Melanocyte of skin (primary cell): ENCODE measurements at places on chromosomes 3 and 15. TPM values are rescaled to one million over a fixed set of nuclear protein-coding genes. Genes with fewer than 3 reads are reported as not detected.

ZWILCH gene
- total RNA-seq: 22.0 and 22.5 TPM in 2 replicates

PLCH1 gene
- total RNA-seq: 2.1 and 2.5 TPM in 2 replicates

FEZF2 gene
- not detected in 2 replicates for total RNA-seq

ACTC1 gene
- not detected in 2 replicates for total RNA-seq

AADACL2 gene
- not detected in 2 replicates for total RNA-seq

B4GALT4 gene
- 13.4 TPM in 2 replicates for total RNA-seq

CCR8 gene
- not detected in 2 replicates for total RNA-seq

RBM15B gene
- total RNA-seq: 20.6 and 30.9 TPM in 2 replicates

SH2D7 gene
- total RNA-seq: not detected in 2 replicates

ACVR2B gene
- 5.0 and 7.9 TPM in 2 replicates for total RNA-seq

MFGE8 gene
- 78.5 and 95.6 TPM in 2 replicates for total RNA-seq

FILIP1L gene
- under 0.01 TPM in 1 of 2 replicates, not detected in the other for total RNA-seq

PPP1R14D gene
- not detected in 2 replicates for total RNA-seq

THRB gene
- 0.36 TPM in 1 of 2 replicates, not detected in the other for total RNA-seq

MRPL46 gene
- 24.6 and 26.4 TPM in 2 replicates for total RNA-seq

ATP8B4 gene
- total RNA-seq: 0.69 and 1.1 TPM in 2 replicates

SLC33A1 gene
- 35.0 and 46.7 TPM in 2 replicates for total RNA-seq

TRIM59 gene
- 19.3 and 26.8 TPM in 2 replicates for total RNA-seq

RASL12 gene
- 0.15 and 0.33 TPM in 2 replicates for total RNA-seq

ISLR2 gene
- total RNA-seq: not detected in 2 replicates

ZNF619 gene
- 6.7 and 6.9 TPM in 2 replicates for total RNA-seq

ITPKA gene
- 0.15 and 0.67 TPM in 2 replicates for total RNA-seq

ADPGK gene
- total RNA-seq: 46.5 and 61.4 TPM in 2 replicates

RAB6B gene
- 1.4 and 2.5 TPM in 2 replicates for total RNA-seq

CCDC33 gene
- not detected in 2 replicates for total RNA-seq

HACD2 gene
- total RNA-seq: 22.3 and 36.9 TPM in 2 replicates

UPK1B gene
- total RNA-seq: not detected in 2 replicates

SACM1L gene
- total RNA-seq: 26.8 and 52.7 TPM in 2 replicates

SYNPR gene
- total RNA-seq: not detected in 2 replicates

CCK gene
- not detected in 2 replicates for total RNA-seq

SCAP gene
- total RNA-seq: 62.9 and 74.8 TPM in 2 replicates

FOXB1 gene
- total RNA-seq: not detected in 2 replicates

CPNE4 gene
- total RNA-seq: not detected in 2 replicates

FETUB gene
- total RNA-seq: not detected in 2 replicates

CEP70 gene
- 24.0 and 31.0 TPM in 2 replicates for total RNA-seq

CCDC80 gene
- total RNA-seq: 15.8 and 22.9 TPM in 2 replicates

NANOGP8 gene
- total RNA-seq: not detected in 2 replicates

HIGD2B gene
- total RNA-seq: 0.67 TPM in 1 of 2 replicates, not detected in the other

BCHE gene
- total RNA-seq: 19.6 and 35.6 TPM in 2 replicates

ANKRD63 gene
- not detected in 2 replicates for total RNA-seq
